ENCODE measurements at places on chromosomes 4 and X.
A peak's percentile ranks its signal among the peaks of the same experiment; 100 is the strongest.

- DNase-seq = no peak
Observed at GRCh38 chr4:76879731-76880364, 18.1 kb downstream of the SOWAHB start.

DNA sequence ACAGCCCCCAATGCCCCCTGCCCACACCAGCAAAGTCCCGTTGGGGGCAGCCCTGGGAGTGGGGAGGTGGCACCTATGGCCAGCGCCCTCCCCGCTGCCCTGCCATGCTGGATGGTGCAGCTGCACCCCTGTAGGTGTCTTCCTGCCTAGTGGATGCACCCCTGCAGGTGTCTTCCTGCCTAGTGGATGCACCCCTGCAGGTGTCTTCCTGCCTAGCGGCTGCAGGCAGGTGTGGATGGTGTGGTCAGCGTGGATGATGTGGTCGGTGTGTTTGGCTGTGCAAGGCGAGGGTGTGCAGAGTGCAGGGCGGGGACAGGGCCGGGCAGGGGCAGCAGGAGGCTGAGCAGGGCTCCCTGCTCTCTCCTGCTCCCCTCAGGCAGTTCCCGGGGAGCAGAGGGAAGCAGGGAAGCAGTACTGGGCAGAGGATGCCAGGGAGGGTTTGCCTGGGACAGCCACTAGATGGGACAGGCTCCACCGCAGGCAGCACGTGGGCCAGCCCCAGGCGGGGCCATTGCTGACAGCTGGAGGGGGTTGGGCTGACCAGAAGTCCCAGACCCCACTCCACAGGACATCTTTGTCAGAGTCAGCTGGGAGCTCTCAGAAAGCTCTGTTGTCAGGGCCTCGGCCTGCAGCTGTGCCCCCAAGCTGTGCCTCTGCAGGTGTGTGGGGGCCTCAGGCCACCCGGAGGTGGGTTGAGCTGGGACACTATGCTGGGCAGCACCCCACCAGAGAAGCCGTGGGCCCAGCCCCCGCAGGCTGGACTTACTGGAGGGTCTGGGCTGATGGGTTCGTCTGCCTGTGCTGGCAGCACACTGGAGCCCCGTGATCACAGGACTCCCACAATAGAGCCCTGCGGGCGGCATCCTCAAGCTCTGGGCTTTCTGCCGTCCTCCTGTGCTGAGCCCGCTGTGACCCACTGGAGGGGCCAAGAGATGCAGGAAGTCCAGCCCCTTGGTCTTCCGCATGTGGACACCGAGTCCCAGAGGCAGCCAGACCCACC is 23.7 kb downstream of the DOK7 start:
- no peak for DNase-seq

- peak; percentile 55 for DNase-seq
Observed at GRCh38 chr4:121462660-121463261, 81.9 kb upstream of the QRFPR start.

- peak; percentile 5 for DNase-seq
Observed at GRCh38 chrX:148049441-148049840, 68.3 kb downstream of the FMR1NB start.

DNA sequence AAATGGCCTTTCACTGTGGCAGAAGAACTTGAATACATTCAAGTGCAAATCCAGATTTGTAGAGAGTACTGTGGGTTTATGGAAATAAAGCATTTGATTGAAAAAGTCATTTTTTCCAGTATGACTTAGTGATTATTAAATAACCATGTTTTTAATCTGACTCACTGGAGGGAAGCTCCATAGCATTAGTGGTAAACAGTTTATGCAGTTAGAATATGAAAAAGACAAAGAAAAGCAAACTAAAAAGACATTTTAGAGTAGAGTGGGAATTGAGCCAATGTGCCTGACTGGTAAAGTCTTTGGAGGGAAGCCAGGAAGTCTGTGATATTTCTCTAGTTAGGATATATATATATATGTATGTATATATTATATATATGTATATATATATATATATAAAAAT is 53.4 kb downstream of the FAT4 start:
- no peak for DNase-seq

GRCh38 chr4:140152751-140153418 is 1.1 kb downstream of the MAML3 start:
- no peak for DNase-seq

DNA sequence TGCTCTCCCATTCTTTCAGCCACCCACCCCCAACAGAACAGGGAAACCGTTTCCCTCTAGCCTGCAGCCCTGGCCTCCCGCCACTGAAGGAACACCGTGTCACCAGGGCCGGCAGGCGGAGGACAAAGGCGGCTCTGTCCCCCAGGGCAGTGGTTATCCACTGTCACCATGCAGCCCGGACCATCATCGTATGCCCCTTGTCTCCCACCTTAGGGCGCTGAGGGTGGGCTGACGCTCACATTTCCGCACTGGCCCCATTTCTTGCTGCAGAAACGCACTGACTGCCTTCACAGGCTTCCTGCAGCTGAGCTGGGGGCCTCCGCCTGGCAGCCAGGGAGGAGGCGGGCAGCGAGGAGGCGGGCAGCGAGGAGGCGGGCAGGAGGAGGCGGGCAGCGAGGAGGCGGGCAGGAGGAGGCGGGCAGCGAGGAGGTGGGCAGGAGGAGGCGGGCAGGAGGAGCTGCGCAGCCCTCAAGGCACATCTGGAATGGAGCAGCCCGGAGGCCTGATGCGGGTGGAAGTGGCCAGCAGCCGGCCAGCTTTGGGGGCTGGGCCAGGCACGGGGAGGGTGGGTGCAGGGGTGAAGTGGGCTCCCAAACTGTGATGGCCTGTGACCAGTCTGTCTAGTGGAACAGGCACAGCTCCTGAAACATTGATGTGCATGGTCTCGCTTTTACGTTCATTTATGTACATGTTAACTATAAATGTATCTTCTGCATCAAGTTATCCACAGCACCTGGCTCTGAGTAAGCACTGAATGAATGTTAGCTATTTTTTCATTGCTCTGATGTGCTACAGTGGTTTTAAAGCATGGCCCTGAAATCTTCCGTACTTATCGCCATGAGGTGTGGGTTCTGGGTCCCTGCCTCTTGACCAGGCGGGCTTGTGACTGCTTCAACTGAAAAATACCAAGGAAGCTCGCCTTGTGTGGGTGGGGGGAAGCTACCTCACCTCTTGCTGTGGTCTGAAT is 20.6 kb upstream of the KIAA0232 start:
- DNase-seq = no peak

- no peak for DNase-seq
Observed at GRCh38 chr4:16413814-16414555, 187.7 kb upstream of the TAPT1 start.

- no peak for DNase-seq
Observed at GRCh38 chr4:71980976-71981375, 50.8 kb upstream of the NPFFR2 start.

DNA sequence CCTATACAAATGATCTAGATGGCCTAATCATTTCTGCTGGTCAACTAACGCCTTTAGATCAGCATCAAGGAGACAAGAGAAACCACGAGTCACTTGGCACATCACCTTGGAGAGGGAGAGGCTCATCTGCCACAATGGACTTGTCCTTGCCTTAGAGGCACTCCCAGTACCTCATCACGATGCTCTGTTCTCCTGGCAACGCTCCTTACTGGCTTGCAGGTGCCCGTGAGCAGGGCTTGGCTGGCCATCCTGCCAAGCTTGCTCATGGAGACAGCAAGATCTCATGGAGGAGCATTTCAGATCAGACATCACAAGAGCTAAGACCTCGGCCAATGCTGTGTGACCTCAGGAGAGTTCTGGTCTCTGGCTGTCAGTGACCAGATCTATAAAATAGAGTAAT is 2.7 kb upstream of the SMIM20 start:
- no peak for DNase-seq

GRCh38 chrX:131262738-131263679 is 26.1 kb downstream of the IGSF1 start:
- no peak for DNase-seq

GRCh38 chr4:130238121-130238520 is 1142.2 kb downstream of the C4orf33 start:
- DNase-seq = no peak

DNA sequence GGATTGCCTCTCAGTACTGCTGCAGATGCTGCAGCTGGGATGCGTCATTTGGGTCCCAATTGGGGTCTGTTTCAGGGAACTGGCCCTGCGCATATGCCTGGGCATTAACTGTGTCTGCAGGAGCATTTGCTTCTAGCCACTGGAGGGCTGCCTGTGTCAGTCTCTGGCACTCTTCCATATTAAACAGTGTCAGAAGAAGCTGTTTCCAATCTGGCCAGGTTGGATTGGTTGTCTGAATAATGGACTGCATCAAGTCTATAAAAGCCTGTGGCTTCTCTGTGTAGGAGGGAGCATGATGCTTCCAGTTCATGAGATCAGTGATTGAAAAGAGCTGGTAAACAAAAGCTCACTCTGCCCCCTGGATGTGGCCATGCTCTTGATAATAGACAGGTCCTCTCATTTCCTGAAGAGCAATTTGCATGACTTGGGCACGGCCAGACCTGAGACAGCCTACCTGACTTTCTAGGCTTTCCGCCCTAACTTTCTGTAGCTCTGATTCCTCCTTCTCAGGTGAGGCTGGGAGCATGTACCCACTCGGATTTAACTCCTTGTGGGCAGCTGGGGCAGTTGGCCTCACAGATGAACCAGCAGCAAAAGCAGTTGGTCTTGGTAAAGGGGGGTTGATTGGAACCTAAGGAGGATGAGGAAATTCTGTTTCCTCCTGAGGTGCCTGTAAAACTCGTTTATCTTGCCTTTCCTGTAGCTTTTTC is 29.2 kb downstream of the SULT1E1 start:
- no peak for DNase-seq

DNA sequence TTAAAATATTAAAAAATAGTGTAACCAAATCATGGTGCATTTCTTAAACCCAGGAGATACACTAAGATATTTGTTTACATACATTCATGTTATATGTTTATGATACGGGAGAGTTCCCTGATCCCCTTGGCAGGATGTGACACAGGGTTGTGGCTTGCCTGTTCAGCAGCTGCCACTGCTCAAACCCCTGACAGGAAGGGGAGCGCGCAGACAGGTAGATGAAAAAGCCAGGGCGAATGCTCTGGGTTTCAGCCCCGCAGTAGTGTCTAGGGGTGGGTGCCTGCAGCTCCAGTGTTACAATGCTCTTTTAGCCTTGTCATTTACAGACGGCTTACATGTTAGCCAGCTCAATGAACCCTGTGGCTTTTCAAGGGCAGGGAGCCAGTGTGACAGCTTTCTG is 1343.8 kb upstream of the IGFBP7 start:
- no peak for DNase-seq

GRCh38 chr4:175431694-175432093 is 380.4 kb downstream of the GPM6A start:
- DNase-seq = no peak

GRCh38 chrX:103879339-103879738 is 47.3 kb upstream of the RAB9B start:
- no peak for DNase-seq

DNA sequence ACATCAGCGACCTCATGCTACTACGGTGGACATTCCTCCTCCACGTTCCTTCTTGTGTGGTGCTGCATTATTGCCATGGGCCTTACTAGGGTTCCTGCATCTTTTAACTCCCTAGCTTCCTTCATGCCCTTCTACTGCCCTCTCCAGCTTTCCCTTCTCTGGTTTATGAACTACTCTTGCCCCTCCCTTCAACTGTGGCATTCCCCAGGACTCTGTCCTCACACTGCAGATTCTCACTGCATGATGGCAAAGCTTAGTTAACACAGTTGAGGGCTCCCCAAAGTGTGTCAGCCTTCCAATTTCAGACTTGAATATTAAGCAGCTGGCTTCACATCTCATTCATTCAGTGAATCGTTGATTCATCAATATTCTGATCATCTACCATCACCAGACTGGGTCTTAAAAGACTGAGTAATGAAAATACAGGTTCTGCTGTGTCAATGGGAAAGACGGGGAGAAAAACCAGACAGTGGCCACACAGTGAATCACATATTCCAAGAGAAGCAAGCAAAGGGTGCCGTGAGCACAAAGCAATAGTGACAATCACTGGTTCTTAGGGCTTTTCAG is 53.0 kb downstream of the ZFX start:
- DNase-seq = no peak

GRCh38 chr4:139599594-139600374 is 43.8 kb upstream of the SETD7 start:
- no peak for DNase-seq

DNA sequence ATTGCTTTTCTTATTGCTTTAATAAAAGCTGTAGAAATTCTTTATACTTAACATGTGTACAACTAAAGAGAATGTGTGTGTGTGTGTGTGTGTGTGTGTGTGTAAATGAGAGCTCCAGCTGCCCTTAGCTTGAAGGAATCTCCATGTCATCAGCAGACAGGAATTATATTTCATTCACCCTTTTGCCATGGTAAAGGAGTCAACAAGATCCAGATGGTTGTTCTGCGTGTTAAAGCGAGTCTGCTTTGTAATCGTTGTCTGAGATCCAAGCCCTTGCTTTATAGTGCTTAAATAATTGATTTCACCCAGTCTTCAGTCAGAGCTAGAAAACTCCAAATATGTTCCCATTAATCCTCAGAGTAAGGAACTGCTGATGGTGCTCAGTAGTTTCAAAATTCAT is 285.5 kb downstream of the PDGFC start:
- DNase-seq = no peak

DNA sequence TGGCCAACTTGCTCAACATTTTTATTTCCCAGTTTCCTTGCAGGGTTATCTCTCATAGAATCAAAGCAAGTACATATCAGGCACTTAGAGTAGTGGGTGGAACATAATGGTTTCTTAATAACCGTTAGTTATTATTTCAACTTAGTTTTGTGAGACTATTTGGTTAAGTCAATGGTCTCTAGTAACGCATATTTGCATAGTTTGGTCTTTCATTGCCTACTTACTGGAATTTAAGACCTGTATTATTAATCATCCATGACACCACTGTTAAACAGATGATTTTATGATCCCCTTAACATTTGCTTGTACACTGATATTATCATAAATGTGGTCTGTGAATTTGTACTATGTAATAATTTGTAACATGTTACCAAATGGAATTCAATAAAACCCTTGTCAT is 70.9 kb upstream of the SMIM31 start:
- no peak for DNase-seq

DNA sequence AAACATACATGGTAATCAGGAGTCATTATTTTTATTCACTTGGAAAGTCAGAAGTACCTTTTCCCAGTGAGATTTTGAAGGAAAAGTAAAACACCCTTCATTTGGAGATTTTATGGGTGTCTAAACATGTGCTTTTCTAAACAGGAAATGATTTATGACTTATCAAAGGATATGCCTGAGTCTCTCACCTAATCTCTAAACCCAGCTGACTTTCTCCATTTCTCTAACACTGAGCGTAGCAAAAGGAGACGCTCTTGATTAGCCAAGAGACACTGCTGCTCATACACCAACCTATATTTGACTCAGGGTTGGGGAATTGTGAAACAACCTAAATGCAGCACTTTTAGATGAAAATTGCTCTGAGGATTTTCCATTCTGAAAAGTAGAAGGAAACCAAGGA is 468.5 kb upstream of the FTHL17 start:
- no peak for DNase-seq

DNA sequence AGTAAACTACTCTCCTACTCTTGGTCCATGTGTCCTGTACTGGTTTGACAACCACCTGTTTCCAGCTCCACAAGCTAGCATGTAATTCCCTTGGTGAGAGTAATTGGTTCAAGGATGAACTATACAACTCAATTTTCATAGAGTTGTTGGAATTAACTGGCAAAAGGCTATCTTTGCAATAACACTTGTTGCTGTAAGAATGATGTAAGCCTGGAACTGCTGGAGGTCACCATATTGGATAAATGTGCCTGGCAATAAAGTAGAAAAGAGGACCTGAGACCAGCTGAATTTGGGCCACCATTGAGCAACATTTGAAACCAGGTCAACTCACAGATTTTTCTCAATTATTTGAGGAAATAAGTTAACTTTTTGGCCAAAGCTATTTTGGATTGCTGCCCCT is 175.5 kb downstream of the CAMK2D start:
- no peak for DNase-seq
